Daoy (cell line): ENCODE measurements at places on chromosomes 12 and 14. TPM values are rescaled to one million over a fixed set of nuclear protein-coding genes. Genes with fewer than 3 reads are reported as not detected.

The CIROP gene
- not detected in 2 replicates for total RNA-seq

GRCh38 chr12:27186022-27186839, 57.9 kb upstream of the STK38L start:
- peak; percentile 17 for DNase-seq

DNA sequence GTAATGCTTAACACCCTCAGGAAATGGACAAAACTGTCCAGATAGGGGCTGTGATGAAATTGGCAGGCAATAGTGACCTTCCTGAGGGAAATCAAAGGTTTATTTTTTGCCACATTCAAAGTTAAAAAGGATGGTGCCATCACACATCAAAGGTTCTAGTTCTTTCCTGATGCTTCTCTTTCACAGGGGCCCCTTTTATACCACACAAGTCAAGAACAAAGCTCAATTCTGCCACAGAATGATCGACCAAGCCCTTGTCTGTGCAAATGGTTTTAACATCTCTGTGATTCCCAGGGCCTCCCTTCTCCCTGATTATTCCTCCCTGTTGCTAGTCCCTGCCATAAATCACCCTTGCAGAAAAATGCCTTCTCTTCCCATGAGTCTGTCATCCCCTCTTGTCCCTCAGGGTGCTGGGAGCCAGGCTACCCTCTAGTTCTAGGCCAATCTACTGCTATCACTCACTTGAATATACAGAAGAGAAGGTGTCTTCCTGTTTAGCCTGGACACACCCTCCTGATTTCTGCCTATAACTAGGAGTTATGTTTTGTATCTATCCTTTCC, 22.7 kb downstream of the SMCO2 start:
- no peak for DNase-seq

- DNase-seq: no peak
Observed at GRCh38 chr12:50387487-50387886, 8.9 kb downstream of the FAM186A start.

DNA sequence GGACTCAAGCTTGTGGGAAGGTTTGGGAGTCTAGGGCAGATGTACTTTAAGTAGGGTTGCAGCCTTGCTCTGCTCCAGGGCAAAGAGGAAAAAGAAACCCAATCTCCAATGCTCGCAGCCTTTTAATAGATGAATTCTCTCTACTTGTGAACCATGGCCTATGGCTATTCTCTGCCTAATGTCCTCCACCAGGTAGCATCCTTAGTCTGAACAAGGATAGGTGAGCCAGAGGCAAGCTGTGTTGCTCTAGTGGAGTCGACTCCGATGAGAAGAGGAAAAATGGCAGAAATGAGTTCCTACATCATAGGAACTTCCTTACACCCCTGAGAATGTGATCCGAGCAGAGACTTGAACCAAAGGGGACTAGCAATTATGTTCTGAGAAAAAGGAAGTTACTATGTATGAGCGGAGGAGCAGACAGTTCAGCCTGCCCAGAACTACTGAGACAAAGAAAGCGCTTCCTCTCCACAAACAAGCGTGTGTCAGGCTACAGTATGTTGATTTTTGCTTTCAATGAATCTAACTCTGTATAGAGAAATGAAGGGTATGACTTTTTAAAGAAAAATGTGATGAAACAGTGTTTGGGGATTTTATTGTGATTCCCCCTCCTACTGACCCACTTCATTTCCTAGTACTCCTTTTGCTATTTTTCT, 153.6 kb upstream of the ARID2 start:
- DNase-seq: no peak

GRCh38 chr12:10543499-10543898, 37.8 kb downstream of the EIF2S3B start:
- DNase-seq: no peak

GRCh38 chr14:101504096-101504948, 57.0 kb upstream of the DIO3 start:
- no peak for DNase-seq

The PAPLN gene
- 1.7 and 7.0 TPM in 2 replicates for total RNA-seq

GRCh38 chr12:18148961-18149360, 59.0 kb upstream of the RERGL start:
- no peak for DNase-seq

GRCh38 chr14:89564286-89564957, 147.4 kb upstream of the FOXN3 start:
- DNase-seq: peak; percentile 61

DNA sequence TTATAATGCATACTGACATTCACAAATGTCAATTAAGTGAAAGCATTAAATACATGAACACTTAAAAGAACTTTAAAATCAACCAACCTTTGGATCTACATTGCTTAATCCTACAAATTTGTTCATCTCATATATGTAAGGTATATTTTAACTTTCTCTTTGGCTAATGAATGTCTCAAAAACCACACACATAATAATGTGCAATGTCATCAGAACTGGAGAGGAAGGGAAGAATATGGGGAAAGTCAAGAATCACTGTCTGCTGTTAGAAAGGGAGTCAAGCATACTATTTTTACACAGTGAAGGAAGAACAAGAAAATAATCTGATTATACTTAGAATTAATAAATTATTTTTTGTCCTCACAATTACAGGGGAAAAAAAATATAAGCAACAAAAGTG, 4.9 kb downstream of the GMFB start:
- no peak for DNase-seq

DNA sequence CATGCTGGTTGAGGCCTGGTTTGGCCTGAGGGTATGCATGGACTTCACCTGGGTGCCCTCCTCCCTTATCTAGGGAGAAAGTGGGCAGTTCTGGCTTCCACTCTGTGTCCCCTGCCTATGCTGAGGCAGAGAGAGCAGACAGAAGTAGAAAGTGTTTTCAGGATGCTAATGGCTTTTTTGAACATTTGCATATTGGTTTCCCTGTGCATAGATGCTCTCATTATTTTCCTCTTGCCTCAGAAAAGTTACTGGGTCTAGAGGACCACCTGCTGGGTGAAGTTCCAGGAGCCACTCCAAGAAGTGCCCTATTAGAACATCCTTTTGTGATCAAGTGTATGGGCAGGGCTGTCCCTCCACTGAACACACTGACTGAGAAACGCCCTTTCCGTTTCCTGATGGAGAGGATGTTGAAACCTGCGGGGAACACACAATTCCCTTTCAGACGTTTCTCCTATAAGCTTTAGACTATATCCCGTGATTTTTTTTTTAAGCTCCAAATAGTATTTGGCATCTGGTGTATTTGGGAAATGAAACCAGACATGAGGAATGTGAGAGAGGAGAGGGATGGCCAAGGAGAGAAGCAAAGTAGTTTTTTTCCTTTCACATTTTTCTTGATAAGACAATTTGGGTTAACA, 66.6 kb downstream of the DAAM1 start:
- peak; percentile 14 for DNase-seq

The LRP6 gene
- total RNA-seq: 5.1 and 6.3 TPM in 2 replicates

- peak; percentile 47 for DNase-seq
Observed at GRCh38 chr12:80937391-80938238, at the start of gene LIN7A. TSS of gene LIN7A (minus strand) at chr12:80937934. CDS start at chr12:80937722, 212 bp downstream.

DNA sequence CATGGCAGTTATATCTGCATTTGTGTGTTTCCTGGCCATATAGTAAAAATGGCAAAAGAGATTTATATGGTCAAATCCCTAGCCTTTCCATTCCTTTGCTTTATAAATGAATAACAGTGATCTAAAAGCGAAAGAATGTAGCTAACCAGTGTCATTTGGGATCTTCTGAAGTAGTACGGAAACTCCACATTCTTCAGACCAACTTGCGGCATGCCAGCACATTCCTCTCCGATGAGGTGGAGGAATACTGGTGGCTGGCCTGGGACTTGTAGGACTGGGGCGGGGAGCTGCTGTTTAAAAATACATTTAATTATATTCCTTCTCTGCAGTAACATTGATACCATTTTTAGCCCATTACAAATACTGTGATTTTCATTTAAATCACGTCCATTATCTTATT, 85.3 kb downstream of the SAMD4A start:
- DNase-seq: peak; percentile 99

The DDX11 gene
- total RNA-seq: 36.1 and 36.8 TPM in 2 replicates

DNA sequence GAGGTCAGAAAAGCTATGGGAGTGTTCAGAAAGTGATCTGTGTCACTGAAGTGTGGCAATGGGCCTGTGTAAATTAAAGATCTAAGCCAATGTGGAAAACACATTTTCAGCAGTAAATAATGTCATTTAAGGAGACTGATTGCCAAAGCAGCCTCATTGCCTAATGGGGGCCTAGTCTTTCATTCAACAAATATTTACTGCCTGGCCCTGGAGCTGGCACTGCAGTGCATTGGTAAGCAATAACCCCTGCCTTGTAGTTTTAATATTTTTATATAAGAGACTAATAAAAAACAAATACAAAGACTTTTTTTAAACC, 326.6 kb downstream of the BTG1 start:
- DNase-seq: no peak

GRCh38 chr12:123571343-123571813, 13.0 kb upstream of the TMED2 start:
- peak; percentile 46 for DNase-seq

The PZP gene
- not detected in 2 replicates for total RNA-seq

DNA sequence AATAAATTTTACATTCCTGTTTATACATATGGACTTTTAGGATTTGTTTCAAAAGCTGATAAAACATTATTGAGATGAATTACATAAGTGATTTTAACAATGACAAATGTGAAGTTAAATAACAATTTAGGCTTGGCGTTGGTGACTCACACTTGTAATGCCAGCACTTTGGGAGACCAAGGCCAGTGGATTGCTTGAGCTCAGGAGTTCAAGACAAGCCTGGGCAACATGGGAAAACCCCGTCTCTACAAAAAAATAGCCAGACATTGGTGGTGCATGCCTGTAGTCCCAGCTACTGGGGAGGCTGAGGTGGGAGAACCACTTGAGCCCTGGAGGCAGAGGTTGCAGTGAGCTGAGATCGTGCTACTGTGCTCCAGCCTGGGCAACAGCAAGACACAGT, 7.4 kb downstream of the ACOT2 start:
- DNase-seq: peak; percentile 55

The FAM186B gene
- 0.17 and 0.30 TPM in 2 replicates for total RNA-seq

GRCh38 chr12:91105807-91106206, 5.5 kb downstream of the LUM start:
- no peak for DNase-seq

DNA sequence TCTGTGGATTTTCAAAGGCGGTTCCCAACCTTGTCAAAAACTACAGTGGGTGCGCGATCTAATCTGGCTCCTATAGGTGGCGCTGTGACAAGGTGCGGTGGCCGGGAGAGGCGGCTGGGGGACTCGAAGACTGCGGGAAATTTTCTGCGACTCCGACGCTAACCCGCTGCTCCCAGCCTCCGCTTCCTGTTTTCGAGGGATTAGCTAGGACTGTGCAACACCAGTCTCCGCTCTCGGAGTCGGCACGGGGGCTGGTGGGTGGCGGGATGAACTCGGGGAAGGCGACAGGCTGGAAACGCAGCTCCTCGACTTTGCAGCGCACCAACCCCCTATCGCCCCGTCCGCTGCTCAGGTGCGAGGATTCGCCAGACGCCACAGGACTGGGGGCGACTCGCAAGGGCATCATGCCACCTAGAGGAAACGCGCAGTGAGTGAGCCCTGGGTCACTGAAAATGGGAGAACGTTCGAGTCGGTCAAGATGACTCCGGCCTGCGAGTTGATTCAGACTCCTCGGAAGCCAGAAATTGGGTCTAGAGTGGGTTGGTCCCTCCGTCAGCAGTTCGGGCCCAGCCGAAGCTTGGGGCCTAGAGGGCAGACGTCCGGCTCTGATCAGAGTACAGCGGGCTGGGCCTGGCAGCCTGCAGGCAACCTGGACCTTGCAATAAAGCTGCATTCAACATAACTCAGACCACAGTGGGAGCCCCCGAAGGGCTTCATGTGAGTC, 5.5 kb upstream of the PAX9 start:
- peak; percentile 87 for DNase-seq

The CCDC77 gene
- total RNA-seq: 34.8 and 56.1 TPM in 2 replicates

DNA sequence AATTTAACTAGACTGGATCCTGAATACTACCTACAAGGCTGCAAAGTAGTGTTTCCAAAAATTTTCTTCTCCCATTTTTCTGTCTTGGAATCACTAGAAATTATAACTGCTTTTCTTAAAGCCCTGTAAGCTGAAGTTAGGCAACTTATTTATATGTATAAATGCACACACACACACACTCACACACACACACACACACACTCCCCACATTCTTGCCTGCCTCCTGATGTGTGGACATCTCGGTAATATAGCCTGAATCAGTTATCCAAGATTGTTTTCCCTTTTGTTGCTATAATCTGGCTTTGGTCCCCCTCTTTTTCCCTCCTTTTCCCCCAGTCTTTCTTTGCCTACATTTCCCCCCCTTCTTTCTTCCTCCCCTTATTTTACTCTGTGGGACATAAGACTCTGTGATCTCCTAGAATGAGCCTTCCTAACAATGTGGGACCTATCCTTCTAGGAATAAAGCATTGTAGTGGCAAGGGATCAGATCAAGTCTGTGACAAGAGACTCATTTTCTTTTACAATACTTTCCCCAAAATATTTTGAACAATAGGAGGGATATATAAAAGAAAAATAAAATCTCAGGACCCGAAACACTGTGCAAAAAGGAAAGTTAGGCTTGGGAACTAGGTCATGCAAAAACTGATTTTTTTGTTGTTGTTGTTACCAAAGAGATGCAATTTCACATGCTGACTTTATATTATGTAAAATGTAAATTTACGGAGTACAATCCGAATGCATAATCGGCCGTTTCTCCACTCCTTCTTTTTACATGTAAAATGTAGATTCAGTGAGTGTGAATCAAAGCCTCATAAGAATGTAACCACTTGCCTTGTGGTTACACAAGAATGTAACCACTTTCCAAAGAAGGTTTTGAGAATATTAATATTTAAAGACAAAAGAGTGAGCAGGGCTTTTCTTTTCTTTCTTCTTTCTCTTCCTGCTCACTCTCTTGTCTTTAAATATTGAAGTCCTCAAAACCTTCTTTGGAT, 26.3 kb upstream of the CD69 start:
- no peak for DNase-seq

DNA sequence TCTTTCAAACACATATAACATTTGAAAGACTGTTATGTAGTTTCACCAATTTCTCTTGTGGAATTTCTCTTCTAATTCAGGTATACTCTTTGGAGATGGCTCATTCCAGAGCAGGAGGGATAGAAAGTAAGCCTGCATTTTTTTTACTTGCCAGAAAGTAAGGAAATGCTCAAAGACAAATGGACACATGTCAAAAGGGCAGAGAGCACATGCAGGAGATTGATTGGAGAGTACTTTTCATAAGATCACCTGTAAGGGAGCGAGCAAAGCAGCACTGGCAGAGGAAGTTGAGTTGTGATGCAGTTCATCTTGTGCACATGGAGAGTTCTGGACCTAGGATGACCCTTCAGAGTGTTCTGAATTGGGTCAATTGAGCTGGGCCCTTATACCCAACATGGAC, 51.4 kb upstream of the FBXO33 start:
- DNase-seq: no peak

DNA sequence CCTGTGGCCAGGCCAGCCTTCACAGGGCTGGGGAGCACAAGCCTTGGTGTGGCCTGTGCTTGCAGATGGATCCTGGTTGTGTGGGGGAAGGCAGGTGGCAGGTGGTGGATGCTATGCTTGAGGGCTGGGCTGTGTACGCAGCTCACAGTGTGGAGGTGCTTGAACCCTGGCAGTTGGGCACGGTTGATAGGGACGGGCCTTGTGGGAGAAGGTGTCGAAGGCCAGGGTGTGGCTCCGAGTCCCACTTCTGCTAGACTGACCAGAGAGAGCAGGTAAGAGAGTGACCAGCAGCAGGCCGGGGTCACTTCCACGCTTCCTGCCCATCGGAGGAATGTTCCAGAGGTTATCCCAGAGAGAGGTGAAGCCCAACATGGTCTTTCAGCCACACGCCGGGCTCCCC, 85.5 kb downstream of the CACNA1C start:
- no peak for DNase-seq

GRCh38 chr12:49882248-49882850, 21.4 kb downstream of the FAIM2 start:
- no peak for DNase-seq
